ENCODE measurements at places on chromosomes 12 and 14.

GRCh38 chr14:104680056-104680805 lies 9.2 kb upstream of the INF2 start:
- peak; percentile 88 for DNase-seq

DNA sequence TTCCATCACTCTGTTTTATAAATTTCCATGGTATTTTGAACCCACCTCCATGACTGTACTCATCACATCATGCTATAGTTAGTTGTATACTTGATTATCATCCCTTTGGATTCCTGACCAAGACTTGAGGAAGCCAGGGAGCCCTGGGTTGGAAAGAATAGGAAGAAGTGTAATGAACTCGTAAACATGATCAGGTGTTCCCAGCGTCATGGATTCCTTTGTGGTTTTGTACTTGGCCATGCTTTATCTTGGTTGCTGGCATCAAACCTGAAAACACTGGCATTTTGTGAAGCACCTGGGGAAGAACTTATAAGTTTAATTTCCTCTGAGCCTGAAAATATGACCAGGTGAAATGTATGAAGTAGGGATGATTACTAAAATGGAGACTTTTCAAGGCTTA lies 76.4 kb downstream of the CHST11 start:
- no peak for DNase-seq

- DNase-seq, result peak; percentile 93
These were observed 224.6 kb upstream of the CRY1 start for GRCh38 chr12:107317751-107318555.

- no peak for DNase-seq
These were observed 46.8 kb downstream of the IQSEC3 start for GRCh38 chr12:113347-113746.

- no peak for DNase-seq
These were observed 7.6 kb upstream of the SDSL start for GRCh38 chr12:113414519-113415038.

GRCh38 chr14:64468451-64468850 lies 3.2 kb downstream of the AKAP5 start:
- DNase-seq, result no peak

GRCh38 chr14:99971941-99972747 lies 93.1 kb upstream of the EVL start:
- DNase-seq, result no peak

DNA sequence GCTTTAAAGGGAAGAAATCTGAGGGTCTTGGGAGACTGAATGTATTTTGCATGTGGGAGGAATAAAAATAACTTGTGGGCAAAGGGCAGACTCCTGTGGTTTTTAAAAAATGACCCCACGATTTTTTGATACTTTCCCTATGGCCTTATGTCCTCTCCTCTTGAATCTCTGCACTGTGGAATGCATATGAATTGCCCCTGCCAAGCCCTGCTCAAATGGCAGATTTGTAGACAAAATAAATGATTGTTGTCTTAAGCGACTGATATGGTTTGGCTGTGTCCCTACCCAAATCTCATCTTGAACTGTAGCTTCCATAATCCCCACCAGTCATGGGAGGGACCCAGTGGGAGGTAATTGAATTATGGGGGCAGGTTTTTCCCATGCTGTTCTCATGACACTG lies 223.8 kb downstream of the DACT1 start:
- DNase-seq, result no peak

GRCh38 chr14:50237427-50237826 lies 6.0 kb upstream of the SOS2 start:
- no peak for DNase-seq

- DNase-seq, result peak; percentile 27
These were observed 495 bp downstream of the ADIPOR2 start for GRCh38 chr12:1691123-1692007.

- DNase-seq, result no peak
These were observed 80.6 kb upstream of the ETV6 start for GRCh38 chr12:11568762-11569478.

DNA sequence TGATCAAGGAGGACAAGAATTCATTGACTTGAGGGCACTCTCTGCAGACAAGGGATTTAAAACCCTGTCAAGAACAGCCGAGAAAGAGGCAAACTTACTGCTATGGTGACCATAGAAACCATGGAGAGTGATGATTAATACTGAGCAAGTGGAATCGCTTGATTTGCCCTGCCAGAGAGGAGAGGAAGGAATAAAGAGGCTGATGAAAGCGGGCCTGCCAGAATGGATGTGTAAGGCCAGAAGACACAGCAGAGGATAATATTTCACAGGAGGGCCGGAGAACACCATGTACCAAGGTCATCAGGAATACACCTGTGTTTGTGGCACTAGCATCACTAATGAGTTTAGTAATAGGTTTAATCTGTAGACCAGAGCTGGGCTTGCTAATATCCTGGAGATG lies 221.8 kb upstream of the DCN start:
- DNase-seq, result no peak

DNA sequence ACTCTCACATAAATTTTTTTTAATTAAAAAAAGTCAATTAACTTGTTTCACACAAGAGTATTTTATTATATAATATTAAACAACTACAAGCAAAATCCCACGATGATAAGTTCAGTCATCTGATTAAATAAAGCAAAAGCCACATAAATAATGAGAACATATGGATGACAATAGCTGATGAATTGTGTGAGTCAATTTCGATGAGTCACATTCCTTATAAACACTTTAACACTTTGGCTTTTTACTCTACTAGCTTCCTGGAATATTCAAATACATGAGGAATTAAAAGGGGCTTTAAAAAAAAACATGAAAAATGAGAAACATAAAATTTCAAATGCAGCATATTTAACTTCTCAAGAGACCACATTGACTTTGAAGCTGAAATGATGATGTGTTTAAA lies 95.3 kb downstream of the BCAT1 start:
- DNase-seq, result no peak

DNA sequence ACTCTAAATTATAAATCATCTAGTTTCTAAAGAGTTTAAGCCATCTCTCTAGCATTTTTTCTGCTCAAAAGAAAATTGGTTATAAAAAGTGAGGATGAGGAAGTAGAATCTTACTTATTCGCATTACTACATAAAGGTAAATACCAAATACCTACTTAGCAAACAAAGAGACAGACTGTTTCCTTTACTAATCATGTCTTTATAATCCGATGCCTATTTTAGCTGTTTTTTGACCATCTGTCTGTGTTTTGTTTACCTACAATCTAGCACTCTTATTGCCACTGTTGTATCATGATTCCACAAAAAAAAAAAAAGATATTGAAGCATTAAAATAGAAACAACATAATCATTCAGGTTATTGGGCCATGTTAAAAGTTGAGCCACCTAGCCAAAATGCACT lies 396.2 kb downstream of the PAWR start:
- DNase-seq, result no peak

- no peak for DNase-seq
These were observed 27.0 kb downstream of the PPP1R13B start for GRCh38 chr14:103820382-103820781.

GRCh38 chr14:83764656-83765599 lies 1765.0 kb upstream of the FLRT2 start:
- no peak for DNase-seq

GRCh38 chr14:34098045-34098984 lies 147.4 kb upstream of the EGLN3 start:
- no peak for DNase-seq

GRCh38 chr12:13147688-13148484 lies 44.4 kb upstream of the GSG1 start:
- no peak for DNase-seq

DNA sequence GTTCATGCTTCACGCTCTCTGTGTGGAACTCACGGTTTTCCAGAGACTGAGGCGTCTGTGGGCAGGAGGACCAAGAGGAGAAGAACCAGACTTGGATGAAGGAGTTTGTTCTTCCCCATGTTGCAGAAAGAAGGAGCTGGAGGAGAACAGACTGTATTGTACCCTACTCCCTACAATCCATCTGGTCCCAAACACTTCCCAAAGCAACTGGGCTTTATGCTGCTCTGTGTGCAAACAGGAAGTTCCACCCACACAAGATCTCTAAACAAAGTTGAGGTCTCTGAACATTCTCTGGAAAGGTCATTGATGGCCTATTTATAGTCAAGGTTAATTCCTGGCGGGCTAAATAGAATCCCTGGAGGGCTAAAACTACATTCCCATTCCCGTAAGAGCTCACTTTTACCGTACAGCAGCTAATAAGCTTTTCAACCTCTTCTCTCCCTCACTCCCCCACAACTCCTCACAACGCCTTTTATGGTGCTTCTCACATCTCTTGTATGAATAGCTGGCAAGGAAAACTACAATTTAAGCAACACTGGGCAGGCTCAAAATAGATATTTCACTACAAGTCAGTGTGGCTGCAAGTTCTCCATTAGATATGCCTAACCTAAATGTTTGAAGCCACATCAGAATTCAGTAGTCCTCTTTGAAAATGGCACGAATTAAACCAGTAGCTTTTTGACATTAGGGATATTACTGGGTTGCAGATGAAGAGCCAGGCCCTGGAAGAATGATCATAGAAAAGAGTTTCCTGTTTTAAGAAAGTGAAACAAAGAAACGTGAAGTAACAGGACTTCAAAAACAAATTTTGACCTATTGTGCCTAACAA lies at the start of gene A2M:
Gene A2M (minus strand): TSS at position 189 of the 829 bp plus-strand sequence. CDS start 70 bp downstream, at position 119.
- no peak for DNase-seq

DNA sequence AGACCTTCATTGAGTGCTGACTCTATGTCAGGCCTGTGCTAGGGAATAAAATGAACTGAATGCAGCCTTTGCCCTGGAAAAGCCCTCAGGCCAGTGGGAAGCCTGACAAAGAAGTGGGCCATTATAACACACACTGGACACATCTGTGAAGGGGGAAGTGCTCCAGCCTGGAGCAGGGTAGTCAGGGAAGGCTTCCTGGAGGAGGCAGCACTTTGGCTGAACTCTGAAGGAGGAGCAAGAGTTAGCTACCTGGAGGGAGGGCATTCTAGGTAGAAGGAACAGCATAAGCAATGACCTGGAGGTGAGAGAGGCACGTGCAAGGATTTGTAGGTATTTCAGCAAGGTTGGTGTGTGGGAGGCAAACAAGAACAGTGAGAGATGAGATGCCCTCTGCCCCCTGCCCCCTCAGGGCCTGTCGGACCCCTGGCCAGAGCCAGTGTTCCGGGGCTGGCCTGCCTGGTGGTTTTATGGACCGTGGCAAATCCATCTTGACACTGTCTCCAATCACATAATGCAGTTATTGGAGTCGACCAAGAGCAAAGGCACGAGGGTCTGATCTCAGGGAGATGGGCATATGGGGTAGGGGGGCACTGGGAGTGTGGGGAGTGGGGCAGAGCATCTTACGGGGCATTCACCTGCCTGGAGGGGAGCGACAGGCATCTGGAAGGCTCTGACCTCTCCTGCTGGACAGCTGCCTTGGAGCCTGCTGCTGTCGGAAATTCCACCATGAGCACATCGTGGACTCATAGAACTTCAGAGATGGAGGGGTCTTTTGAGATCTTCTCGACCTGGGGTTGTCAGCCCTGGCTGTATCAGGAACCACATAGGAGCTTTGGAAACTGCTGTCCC lies 2.7 kb upstream of the FAM222A start:
- DNase-seq, result peak; percentile 88

- DNase-seq, result no peak
These were observed 85.1 kb downstream of the TMEM30B start for GRCh38 chr14:61196034-61196433.

GRCh38 chr14:68828698-68829097 lies 35.8 kb upstream of the ZFP36L1 start:
- DNase-seq, result no peak

DNA sequence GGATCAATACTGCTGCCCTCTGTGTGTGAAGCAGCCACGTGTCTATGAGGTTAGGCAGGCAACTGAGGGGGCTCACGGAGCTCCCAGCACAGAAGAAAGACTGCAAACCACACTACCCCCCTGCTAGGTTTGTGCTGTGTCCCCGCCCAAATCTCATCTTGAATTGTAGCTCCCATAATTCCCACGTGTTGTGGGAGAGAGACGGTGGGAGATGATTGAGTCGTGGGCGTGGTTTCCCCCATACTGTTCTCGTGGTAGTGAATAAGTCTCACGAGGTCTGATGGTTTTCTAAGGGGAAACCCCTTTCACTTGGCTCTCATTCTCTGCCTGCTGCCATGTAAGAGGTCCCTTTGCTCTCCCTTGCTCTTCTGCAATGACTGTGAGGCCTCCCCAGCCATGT lies 68.6 kb downstream of the ACTN1 start:
- DNase-seq, result no peak

DNA sequence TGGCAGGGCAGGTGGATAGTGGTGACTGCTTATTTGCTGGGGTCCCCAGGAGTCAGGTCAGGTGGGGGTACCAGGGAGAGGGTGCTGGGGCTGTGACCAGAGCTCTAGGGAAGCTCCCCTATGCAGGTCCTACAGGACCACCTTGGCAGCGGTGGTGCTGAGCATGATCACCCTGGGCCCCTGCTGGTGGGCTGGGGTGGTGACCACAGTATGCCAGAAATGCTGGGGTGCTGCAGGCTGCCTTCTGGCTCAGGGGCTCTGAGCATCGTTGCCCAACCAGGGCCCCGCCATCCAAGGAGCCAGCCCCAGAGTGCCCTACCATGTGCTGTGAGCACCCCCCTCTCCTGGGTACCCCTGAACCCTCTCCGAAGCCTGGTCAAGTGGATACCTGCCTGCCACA lies 17.5 kb upstream of the NUDT14 start:
- DNase-seq, result no peak

- no peak for DNase-seq
These were observed 13.4 kb downstream of the C1S start for GRCh38 chr12:7073946-7074345.

DNA sequence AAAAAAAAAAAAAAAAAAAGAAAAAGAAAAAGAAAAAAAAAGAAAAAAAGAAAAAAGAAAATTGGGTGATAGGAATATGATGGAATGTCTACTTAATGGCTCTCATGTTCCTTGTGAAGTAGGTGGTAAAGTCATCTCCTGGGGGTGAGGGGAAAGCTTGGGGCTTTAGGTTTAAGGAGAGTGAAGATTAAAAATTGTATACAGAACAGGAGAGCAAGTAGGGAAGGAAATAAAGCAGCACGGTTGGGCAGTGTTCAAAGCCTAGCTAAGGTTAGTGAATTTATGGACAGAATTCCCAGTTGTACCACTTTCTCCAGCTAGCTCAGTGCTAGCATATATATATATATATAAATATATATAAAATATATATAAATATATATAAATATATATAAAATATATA lies 40.0 kb upstream of the SLC2A13 start:
- DNase-seq, result no peak

DNA sequence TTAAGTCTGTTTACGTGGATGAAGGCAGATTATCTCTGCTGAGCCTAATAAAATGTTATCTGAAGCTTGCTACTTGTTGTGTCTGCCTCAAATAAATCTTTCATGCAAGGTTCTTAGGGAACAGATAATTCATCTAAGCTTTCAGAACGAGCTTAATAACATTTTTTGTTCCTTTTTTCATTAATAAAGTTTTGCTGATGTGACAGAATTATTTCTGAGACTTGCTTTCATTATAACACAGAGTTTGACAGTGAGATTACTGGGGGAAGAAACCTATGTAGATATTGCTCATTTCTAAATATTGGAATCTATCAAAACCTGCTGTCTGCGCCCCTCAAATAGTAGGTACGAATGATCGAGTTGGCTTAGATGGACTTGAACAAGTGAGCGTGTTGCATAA lies 948.7 kb upstream of the SEL1L start:
- no peak for DNase-seq
